ENCODE measurements at places on chromosomes 4 and X.

- DNase-seq, result peak; percentile 60
These were observed 129.7 kb downstream of the PLS3 start for GRCh38 chrX:115690511-115691216.

- no peak for DNase-seq
These were observed 1718.0 kb upstream of the PCDH7 start for GRCh38 chr4:29002151-29002550.

GRCh38 chr4:62130637-62131036 is 930.5 kb downstream of the ADGRL3 start:
- no peak for DNase-seq

DNA sequence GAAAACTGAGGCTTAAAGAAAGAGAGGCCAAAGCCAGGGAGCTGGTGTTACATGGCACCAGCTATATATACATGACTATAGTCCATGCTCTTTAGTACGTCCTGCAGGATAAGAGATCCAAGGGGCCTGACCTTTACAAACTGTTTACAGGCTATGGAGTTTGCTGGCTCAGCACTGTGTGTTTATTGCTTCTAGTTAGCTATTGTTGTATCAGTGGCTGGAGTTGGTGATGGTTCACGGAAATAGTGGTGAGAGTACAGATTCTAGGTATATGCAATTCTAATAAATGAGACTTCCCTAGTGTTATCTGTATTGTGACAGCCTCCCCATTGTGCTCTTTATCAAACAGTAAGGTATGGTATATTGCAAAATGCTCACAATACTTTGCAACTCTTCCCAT is 46.5 kb downstream of the REPS2 start:
- DNase-seq, result no peak

DNA sequence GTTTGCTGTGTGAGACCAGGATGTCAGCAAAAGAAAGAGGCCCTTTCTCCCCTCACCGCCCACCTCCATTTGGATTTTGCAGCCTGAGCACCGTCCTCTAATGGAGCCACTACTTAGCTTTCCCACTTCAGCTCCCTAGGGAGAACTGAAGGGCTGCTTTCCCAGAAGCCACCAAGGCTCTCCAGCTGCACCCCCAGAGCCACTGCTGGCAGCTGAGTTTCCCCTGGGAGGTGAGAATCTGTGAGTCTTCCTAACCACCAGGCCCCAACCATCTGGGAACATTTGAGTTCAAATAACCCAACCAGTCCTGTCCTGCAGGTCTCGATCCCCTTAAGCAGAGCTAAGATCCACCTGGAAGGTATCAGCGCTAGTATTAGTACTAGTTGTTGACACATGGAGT is 173.1 kb upstream of the USP9X start:
- DNase-seq, result no peak

DNA sequence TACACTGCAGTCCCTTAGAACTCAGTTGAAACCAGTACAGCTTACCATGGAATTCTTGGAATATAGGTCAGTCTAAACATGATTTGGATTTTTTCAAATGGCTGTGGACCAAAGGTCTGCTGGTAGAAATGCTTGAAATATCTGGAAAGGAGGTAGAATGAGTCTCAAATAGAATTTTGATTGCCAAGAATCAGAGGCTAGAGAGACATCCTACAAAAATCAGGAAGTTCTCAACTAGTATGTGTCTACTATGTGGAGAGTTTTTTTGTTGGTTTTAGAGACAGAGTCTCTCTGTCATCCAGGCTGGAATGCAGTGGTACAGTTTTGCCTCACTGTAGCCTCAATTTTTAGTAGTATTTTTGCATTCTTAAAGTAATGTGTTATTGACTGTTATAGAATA is 53.6 kb downstream of the PAQR3 start:
- DNase-seq, result no peak

GRCh38 chr4:134883831-134884449 is 682.4 kb upstream of the PABPC4L start:
- DNase-seq, result no peak

DNA sequence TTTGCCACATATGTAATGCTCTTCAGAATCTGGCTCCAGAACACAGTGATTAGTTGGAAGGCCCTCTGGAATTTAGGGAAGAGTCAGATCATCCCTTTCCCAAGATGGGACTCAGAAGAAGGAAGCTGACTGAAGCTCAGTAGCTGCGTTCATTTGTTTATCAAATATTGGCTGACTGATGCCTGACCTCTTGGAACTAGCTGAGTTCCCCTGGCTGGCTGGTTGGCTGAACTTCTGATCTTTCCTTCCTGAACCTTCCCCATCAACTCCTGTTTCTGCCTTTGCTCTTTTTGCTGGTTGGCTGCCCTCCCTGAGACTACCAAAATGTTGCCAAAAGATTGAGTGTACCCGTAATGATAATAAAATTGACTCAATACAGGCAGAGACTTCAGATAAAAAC is 866.5 kb upstream of the INTU start:
- DNase-seq, result no peak

- DNase-seq, result no peak
These were observed 92.3 kb downstream of the BCOR start for GRCh38 chrX:40005292-40006011.

- no peak for DNase-seq
These were observed 68.9 kb downstream of the TENT5D start for GRCh38 chrX:80489166-80489565.

GRCh38 chr4:53802500-53802899 is 211.2 kb upstream of the LNX1 start:
- DNase-seq, result no peak

DNA sequence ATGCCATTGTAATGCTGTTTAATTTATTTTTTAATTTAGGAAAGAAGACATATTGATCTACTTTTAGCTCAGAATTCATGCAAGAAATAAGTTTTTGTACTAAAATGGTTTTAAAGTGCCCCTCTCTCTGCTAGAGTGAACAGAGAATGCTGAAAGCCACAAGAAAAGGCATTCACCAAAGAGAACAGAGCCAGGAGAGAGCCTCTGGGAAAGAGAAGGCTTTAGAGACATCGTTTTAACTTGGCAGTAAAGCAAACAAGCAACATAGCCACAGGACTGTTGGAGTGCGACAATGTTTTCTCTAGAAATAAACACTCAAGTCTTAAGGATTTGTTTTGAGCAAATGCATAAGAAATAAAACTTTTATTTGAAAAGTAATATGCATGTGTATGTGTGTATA is 484.1 kb upstream of the CPEB2 start:
- DNase-seq, result no peak

DNA sequence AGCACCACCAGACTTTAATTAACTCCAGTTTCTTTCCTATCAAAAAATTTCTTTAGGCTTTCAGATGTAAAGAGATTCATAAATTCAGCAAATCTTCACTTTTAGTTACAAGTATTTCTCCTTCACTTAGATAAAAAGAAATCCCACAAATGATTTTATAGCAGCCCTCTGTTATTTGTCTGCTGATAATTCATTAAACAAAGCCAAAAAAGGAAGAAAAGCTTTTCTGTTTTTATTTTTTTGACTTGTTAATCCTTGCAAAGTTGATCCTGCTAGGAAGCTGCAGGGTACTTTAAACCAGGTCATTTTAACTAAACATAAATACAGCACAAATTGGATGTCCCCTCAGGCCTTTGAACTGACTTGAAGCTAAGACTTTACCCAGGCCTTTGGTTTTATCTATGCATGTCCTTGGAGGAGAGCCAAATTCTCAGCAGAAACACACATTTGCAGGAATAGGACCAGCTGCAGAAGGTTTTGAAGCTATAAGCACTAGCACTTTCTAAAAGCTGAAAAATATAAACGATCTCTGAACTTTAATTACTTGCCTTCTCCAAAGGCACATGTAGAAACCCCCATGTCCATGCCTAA is 57.5 kb downstream of the PCDH18 start:
- DNase-seq, result no peak

GRCh38 chr4:82705169-82705927 is 93.2 kb downstream of the SCD5 start:
- no peak for DNase-seq

- DNase-seq, result no peak
These were observed 5.5 kb downstream of the SPRY1 start for GRCh38 chr4:123402121-123402465.

DNA sequence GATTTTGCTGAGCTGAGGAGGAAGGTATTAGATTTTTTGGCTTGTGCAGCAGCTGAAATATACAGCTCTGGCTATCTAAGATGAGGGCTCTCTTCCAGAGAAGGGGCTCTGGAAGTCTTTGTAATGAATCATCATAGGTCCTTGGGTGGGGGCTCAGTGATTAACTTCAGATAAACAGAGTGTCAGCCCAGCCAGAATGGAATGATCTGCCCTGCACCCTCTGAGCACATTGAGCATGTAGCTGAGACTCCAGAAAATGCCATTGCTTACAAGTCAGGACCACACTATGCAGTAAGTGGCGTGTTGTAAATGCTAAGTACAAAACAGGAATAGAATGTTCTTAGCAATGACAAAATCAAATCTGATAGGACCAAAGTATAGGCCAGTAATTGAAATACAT is 836.0 kb downstream of the PDHA2 start:
- DNase-seq, result no peak

DNA sequence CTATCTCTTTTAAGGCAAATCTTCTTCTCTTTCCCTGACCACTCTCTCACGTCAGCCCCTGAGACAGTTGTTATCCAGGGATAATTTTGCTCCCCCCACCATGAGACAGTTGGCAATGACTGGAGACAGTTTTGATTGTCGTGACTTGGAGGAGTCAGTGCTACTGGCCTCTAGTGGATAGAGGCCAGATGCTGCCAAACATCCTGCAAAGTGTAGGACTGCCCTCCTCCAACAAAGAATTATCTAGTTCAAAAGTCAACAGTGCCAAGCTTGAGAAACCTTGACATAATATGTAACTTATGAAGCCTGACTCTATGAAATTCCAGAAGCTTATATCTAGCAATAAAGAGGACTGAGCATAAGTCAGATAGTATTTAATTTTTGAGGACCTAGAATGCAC is 502.1 kb upstream of the IGFBP7 start:
- no peak for DNase-seq

DNA sequence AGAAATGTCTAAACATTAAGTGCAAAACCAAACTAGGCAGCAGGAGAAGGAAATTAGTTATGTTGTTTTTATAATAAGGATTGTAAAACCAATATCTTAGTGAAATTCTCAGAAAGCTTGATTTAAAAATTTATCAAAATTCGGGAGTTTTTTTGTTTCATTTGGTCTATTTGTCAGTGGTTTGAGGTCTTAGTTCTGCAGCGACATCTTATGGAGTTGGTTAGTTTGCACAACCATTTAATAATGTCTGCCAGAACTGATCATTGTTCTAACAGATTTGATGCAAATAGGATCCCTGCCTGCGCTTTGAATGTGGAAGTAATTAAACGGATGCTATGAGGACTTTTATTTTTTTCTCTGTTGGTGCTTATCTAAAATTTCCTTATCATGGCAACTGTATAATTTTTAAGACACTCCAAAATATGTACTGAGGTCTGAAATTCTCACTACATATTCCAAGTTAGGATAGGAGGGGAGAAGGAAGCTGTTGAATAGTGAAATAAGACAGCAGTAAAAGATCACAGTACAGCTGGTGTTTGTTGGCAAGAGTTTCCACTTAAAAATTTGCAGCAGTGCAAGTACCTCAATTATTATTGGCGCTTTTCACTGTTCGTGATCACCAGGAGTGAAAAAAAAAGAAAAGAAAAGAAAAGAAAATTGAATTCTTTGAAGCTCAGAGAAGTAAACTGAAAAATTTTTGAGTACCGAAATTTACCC is 2521.4 kb downstream of the ARAP2 start:
- DNase-seq, result no peak

GRCh38 chrX:22141047-22141730 is 109.1 kb downstream of the PHEX start:
- no peak for DNase-seq

GRCh38 chrX:108219949-108220601 is 128.5 kb downstream of the ATG4A start:
- no peak for DNase-seq

Measured in suppressor macrophage treated with lipopolysaccharide for 4 hours (primary cell).